Activated T-helper 1 cell treated with anti-CD3 and anti-CD28 coated beads, Interleukin-2, amount 50 U/mL, for 16 hours (primary cell): ENCODE measurements at places on chromosomes 6 and 20.

DNA sequence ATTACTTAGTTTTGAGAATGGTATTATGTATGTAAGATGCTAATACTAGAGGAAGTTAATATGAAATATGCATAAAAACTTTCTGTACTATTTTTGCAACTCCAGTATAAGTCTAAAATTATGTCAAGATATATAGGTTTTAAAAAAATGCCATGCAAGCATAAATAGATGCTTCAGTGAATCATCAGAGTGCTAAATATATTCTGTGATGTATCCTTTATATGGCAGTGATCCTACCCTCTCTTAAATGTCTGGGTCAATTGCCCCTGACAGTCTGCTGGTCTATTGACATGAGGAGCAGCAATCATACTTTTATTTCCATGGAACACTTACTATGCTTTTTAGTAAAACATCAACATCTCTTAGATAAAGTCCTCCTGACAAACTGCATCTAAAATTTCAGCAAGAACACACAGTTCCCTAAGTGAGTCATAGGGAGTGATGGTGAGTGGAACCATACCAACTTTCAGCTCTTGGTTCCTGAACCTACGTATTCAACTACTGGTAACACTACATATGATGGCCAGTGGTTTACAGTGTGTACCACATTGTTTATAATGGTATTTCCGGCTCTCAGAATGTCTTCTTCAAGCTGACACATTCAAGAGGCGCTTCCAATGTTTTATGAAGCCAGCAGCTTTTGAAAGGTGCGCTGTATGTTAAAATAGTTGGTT lies 928.7 kb upstream of the GJE1 start:
- DNase-seq = no peak

DNA sequence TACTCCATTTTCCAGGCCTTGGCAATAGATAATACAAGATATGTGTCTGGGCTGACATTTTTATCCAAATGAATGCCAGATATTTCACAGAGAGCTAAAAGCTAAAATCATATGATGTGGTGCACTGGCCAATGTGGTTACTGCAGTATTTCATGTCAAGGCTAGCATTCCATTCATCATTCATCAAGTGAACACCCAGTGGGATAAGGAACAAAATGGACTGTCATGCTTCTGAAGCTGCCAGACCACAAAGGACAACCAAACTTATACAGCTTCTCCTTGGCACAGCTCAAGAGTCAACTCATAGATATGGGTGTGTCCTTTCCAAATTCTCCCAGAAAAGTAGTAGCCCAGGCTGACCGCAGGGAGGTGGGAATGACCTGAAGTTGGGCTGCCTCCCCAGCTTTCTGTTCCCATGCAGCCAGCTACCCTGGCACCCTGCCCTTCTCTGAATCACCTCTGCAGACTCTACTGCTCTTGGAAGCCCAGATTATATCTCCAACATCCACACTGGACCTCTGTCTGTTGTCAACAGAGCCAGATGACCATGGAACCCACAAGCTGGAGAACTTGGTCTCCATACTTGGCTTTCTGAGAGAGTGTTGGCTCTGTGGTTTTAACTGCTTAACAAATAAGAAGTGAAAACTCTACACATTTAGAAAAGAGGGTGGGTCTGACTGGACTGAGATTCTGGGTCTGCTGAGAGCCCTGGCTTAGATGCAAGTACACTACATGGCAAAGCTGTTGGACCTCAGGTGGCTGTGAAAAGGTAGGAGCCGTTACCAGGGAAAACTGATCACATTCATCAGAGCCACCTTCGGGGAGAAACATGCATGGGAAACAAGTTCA lies 122.8 kb downstream of the ALDH8A1 start:
- no peak for DNase-seq

DNA sequence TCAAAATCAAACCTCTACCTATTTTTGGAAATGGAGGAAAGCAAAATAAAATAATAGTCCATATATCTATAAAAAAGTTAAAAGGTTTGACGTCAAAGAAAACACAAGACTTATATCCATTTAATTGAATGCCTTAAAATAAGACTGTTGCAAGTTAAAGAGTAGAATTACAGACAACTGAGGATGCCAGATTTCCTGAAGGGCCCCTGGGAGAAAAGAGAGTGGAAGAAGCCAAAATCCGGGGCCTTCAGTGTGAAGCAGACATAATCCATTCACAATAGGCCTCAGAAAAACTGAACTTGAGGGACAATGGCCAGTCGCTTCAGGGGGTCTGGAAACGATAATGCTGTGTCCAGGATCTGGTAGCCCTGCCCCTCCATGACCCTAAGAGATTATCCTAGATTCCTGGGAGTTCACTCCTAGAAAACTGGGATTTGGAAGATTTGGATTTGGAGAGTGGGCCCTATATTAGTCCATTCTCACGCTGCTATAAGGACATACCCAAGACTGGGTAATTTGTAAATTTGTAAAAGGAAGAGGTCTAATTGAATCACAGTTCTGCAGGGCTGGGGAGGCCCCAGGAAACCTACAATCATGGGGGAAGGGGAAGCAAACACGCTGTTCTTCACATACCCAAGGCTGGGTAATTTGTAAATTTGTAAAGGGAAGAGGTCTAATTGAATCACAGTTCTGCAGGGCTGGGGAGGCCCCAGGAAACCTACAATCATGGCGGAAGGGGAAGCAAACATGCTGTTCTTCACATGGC lies 94.0 kb upstream of the SLC2A12 start:
- no peak for DNase-seq

DNA sequence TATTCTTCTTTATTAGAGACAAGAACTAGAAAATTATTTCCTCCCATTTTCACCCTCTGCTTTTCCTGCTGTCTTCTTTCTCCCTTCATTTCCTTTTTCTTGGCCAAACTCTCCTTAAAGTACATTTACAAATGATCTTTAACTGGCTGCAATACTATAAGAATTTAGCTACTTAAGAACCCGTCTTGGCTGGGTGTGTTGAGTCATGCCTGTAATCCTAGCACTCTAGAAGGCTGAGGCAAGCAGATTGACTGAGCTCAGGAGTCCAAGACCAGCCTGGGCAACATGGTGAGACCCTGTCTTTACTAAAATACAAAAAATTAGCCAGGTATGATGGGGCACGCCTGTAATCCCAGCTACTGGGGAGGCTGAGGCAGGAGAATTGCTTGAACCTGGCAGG lies 39.3 kb upstream of the SRPK1 start:
- no peak for DNase-seq

DNA sequence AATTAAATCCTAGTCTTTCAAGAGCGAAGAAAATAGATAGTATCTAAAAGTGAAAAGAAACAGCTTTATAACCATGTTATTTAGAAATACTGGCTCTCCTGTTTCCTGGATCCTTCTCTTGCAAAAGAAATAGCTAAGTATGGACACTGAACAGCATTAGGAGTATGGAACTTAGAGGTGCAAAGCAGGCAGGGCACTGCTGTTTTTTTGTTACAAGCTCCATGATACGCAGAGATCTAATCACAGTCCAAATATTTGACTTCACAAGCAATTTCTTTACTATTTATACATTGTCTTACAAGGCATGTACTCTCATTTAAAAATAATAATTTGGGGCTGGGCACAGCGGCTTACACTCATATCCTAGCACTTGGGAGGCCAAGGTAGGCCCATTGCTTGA lies 7.6 kb downstream of the TRPC4AP start:
- DNase-seq = no peak

- no peak for DNase-seq
Observed at GRCh38 chr6:10886691-10887502, at the start of gene SYCP2L. TSS of gene SYCP2L (plus strand) at chr6:10887052. CDS start at chr6:10887127, 75 bp downstream.
